ENCODE measurements at places on chromosomes 5 and 9.

DNA sequence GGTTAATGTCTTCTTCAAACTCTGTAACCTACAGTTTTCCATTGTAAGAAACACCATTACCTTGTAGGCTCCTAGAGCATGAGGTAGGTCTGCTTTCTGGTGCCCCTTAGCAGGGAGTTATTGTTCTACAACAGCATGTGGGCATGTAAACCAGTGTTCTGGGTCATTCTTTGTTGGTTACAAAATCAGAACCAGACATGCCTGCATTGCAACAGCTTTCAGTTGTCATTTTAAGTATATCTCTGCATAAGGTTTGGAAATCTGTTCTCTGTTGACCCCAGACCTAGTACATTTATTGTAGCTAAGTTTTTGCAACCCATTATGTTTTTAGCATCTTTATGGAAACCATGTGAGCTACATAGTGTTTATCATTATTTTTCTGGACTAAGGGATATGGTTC lies 10.9 kb downstream of the RGMB start:
- no peak for DNase-seq

DNA sequence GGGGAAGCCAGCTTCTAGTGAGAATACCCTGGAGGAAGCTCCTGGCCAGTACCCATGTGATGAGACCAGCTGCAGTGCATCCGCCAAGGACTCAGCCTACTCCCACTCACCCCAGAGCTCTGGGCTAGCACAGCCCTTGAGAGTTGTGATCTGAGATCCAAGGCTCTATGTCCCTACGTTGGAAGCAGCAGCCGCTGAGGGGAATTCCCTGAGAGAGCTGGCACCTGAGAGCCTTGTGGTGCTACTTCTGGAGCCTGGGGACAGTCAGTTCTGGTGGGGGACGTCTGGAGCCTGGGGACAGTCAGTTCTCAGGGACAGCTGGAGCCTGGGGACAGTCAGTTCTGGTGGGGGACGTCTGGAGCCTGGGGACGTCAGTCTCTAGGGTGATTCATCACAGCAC lies 39.2 kb downstream of the PDZD2 start:
- DNase-seq, result no peak

DNA sequence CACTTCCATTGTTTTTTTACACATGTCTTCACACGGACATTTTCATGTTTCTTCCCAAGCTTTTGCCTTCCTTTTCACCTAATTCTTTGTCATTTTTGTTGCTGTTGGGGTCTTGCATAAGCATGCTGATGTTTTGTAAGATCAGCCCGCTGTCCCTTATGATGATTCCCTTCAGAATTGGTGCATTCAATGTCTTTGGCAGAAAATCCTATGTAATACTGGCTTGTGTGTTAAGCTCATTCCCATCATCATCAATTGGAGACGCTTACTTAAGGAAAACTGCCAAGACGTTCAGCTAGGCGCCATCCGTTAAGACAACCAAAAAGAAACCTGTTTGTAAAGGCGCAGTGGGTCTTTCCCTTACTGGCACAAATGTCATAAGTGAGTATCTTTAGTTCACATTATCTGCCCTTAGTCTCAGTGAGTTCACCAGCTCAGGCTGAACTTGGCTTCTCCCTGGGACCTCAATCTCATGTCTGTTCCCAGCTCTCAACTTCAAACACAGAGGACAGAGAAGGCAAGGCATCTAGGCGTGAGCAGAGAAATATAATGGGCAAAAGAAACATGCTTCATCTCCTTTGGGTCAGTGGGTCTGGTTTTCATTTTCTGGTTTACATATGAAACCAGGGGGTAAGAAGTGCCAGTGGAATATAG lies 97.9 kb downstream of the EFNA5 start:
- no peak for DNase-seq

- no peak for DNase-seq
Observed at GRCh38 chr9:17229945-17230560, 95.2 kb downstream of the CNTLN start.

DNA sequence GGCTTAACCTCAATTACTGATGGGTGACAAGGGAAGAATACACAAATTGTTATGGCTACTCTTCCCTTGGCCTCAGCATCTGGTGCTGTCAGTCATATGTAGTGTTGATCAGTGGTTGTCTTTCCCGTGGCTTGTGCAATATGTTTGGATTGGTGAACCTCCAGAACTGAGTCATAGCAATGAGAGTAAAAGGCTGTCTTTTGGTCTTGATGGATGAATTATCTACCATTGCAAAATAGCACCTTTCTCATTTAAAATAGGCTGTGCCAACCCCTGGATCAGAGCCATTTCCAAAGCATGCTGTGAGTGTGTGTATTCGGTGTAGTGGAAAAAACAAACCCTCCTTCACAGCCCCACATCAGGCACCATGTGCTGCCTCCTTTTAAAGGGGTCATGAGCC lies 14.6 kb upstream of the F2R start:
- no peak for DNase-seq

DNA sequence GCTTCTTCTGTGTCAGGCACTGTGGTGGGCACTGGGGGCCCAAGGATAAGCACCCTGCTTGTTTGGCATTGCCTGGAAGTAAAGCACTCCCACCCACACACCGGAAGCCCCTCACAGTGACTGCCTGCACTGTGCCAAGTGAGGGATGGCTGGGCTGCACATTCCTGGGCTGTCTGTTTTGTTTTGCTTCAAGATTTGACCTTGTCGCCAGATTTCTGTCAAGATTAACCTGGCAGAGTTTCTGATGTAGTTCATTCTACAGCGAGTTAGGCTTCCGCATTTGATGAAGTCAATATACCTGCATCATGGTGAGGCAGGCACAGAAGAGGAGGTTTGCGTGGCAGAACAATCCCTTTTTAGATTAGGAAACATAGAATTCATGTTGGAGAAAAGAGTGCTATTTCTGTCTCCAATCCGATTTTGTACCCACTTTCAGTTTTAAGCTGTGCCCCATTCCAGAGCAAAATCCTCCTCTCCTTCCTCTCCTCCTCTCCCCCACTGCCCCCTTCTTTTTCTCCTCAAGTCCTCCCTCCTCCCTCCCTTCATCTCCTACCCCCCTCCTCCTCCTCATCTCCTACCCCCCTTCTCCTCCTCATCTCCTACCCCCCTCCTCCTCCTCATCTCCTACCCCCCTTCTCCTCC lies 14.4 kb upstream of the BOD1 start:
- DNase-seq, result no peak

DNA sequence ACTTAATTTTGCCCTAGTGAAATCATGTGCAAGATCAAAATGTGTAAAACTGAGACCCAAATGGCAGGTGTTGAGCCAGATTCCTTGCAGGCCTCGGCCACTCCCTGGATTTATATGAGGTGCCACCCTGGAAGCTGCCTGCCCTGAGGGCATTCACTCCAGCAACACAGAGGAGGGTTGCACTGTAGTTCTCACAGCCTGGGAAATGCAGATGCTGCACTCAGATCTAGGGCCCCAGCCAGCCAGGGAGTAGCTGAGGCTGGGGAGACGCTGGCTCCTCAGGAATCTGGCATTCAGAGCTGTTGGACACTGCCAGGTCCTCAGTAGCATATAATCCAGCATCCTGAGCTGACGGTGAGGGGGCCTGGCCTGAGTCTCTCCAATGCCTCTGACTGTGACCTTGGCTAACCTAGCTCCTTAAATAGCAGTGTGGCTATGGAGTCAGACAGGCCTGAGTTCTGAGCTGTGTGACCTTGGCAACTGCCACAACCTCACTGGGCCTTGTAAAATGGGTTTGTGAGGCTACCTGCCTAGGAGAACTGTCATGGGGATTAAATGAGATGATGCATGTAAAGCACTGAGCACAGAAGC lies 8.7 kb downstream of the KCNMB1 start:
- DNase-seq, result no peak

GRCh38 chr5:93595420-93596147 lies 12.6 kb downstream of the NR2F1 start:
- DNase-seq, result no peak

DNA sequence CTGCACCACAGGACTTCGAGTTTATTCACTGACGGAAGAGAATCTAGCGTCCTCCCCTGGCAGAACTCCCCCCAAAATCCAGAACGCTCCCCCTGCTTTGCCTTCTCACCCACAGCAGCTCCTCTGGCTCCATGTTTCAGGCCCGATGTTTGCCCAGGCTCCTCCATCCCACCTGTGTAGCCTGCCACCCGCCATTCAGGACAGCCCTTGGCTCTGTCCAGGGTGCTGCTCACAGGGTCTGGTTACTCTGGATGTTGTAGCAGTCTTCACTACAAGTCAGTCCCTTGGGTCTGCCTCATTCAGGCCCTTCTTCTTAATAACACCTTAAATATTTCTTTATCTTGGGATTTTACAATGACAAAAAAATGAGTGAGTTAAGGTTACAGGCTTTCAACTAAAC lies 41.3 kb upstream of the SV2C start:
- DNase-seq, result no peak

DNA sequence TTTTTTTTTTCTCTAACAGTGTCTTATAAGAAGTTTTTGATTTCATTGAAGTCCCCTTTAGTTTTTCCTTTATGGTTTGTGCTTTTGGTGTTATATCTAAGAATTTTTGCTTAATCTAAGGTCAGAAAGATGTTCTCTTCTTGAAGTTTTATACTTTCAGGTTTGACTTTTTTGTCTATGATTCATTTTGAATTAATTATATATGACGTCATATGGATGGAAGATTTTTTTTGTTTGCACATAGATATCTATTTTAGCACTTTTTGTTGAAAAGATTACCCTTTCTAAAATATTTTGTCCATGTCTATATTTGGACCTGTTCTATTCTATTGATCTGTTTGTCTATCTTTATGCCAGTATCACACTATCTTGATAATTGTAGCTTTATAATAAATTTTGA lies 16.3 kb downstream of the UBAP1 start:
- no peak for DNase-seq

- DNase-seq, result no peak
Observed at GRCh38 chr5:149143470-149143869, 2.2 kb downstream of the ABLIM3 start.

DNA sequence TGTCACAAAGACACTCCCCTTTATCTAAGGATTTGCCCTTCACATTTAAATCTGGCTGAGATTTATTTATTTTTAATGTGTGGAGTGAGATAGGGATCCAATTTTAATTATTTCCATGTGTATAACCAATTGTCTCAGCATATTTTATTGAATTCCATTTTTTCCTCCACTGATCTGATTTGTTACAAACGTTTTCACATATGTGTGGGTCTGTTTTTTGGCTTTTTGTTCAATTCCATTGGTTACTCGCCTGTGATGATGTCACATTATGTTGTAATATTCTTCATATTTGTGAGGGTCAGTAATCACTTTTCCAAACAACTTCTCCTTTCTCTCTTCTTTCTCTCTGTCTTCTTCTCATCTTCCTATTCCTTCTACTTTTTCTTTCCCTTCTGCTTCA lies 278.3 kb upstream of the RFX3 start:
- no peak for DNase-seq

DNA sequence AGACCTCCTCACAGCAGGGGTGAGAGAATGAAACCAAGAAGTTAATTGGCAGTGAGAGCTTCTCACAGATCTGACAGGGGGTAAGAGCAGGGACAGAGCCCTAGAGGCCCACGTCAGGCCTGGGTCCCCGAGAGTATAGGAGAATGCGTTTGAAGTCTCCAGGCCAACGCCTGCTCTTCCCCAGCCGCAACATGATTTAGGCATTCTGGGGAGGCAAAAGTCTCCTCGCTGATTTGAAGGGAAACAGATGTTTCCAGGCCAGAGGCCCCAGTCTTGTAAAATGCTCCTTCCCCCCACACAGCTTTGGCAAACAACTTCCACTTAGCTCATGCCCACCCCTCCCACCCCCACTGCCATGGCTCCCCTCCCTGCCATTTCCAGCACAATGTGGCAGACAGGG lies 239.2 kb upstream of the TRIM32 start:
- no peak for DNase-seq

DNA sequence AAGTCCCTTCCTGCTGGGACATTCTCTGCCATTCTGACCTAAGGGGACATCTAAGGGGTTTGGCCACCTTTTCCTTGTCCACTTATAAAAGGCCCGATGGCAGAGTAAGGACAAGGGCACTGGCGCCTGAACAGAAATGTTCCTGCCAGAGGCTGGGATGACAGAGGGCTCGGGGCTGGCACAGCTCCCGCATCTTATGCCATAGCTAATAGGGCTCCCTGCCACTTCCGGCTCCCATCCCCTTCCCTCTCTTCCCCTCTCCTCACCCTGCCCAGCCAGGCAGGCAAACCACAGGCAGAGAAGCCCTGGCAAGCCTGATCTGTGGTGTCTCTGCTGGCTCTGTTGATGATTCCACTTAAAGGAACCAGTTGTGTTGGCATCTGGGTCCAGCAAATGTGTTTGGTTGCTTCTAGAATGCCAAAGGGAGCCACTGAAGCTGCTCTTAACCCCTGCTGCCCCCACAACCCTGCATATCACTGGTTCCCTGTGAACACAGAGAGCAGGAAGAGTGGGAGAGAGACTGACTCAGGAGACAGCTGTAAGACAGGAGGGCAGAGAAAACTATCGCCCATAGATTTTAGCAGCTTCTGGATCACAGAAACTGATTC lies 18.4 kb upstream of the ADRA1B start:
- no peak for DNase-seq

DNA sequence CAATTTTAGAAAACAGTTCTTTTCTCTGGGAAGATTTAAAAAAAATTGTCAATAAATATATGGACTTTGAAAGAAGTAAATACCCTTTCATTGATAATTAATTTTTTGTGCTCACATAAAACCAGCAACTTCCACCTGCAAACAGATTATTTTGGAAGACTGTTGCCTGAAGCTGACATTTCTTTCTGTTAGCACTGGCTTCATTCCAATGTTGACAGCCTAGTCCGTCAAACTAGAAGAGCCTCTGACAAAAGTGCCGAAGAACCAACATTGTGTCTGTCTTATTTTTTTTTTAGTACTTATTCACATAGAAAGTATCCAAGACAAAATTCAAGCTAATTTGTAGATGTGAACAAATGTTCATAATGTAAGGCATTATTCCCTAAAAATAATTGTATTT lies 108.6 kb upstream of the TMEM161B start:
- no peak for DNase-seq

DNA sequence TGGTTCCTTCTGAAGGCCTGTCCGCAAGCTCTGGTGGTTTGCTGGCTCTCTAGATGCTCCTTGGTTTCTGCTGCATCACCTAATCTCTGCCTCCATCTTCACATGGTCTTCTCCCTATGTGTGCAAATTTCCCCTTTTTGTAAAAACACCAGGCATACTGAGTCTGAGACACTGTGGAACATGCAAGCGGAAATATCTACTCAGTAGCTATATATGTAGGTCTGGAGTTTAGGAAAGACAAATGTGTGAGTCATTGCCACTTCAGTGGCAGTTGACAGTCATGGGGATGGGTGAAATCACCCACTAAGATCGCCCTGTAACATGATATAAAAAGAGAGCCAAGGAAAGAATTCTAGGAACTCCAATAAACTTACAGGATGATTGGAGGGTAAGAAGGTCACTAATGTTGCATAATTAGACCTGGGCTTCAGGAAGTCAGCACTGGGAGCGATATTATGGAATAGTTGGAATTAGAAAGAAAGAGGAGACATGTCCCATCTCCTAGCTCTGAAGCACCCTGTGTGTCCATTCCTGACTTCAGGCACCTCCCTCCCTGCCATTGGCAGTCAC lies 22.7 kb upstream of the UBLCP1 start:
- no peak for DNase-seq

DNA sequence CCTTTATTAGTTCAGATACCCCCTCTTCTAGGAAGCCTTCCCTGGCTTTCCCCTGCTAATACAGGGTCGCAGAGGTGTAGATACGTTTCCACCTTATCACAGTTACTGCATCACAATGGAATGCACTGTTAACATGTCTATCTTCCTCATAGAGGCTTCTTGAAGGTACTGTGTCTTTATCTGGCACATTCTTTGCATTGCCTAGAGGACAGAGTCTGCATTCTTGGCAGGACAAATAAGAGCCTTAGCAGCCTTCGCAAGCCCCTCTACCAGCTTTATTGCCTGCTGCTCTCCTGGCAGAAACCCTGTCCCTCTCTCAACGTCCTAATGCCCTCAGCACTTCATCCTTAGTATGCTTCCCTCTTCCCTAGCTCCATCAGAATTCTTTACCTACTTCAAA lies 31.6 kb downstream of the SLC1A3 start:
- DNase-seq, result no peak
